ENCODE measurements at places on chromosomes 11 and 22.

- DNase-seq = peak; percentile 17
Measured at GRCh38 chr11:73233692-73234470, 15.8 kb downstream of the P2RY2 start.

- DNase-seq = peak; percentile 68
Measured at GRCh38 chr11:73141309-73142127, 600 bp downstream of the FCHSD2 start.

DNA sequence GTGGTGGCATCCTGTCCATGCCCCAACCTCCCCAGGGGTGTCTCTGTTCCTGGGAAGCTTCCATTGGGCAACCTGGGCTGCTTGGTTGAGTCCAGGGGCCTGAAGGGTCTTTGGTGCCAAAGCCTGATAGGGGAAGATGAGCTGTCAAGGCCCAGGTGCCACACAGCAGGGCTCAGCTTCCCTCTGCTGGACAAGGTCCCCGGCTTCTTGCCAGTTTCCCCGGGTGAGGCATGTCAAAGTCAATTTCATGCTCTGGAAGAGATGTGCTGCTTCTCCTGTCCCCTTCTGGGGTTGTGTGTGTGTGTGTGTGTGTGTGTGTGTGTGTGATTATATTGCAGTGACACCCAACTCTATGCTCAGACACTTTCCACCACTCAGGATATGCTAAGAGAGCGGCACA is 26.9 kb downstream of the TP53I11 start:
- DNase-seq = no peak

GRCh38 chr11:99327527-99327926 is 306.8 kb downstream of the CNTN5 start:
- DNase-seq = no peak

Measured in brain (organoid and tissue), 16 donors.